ENCODE measurements at places on chromosomes 2 and 18. TPM values are rescaled to one million over a fixed set of nuclear protein-coding genes. Genes with fewer than 3 reads are reported as not detected.

SRSF7 gene
- total RNA-seq: 258 TPM

TDRD15 gene
- total RNA-seq: 0.04 TPM

ASB18 gene
- total RNA-seq: not detected

UGT1A9 gene
- total RNA-seq: not detected

SLC5A7 gene
- total RNA-seq: 1.8 TPM

IL36G gene
- not detected for total RNA-seq

CCDC68 gene
- 2.9 TPM for total RNA-seq

TRABD2A gene
- total RNA-seq: 1.4 TPM

FAM210A gene
- 12.7 TPM for total RNA-seq

CRYGD gene
- total RNA-seq: not detected

CD226 gene
- total RNA-seq: 0.55 TPM

CYS1 gene
- 2.5 TPM for total RNA-seq

SERPINB3 gene
- total RNA-seq: not detected

IL37 gene
- not detected for total RNA-seq

PCARE gene
- total RNA-seq: not detected

GALNT13 gene
- 8.3 TPM for total RNA-seq

CYTIP gene
- total RNA-seq: 0.14 TPM

CROCC2 gene
- 0.36 TPM for total RNA-seq

MEP1B gene
- not detected for total RNA-seq

MAPK4 gene
- 16.3 TPM for total RNA-seq

CCDC141 gene
- total RNA-seq: 14.8 TPM

C2orf80 gene
- total RNA-seq: not detected

ITPRIPL1 gene
- 6.1 TPM for total RNA-seq

PAX3 gene
- total RNA-seq: not detected

DNER gene
- total RNA-seq: 0.91 TPM

EIF2AK3 gene
- 20.5 TPM for total RNA-seq

CHRNG gene
- total RNA-seq: not detected

PLEKHA3 gene
- 28.2 TPM for total RNA-seq

GAD1 gene
- 0.27 TPM for total RNA-seq

SERPINB4 gene
- not detected for total RNA-seq

Measured in progenitor cell of endocrine pancreas (in vitro differentiated cells).